ENCODE measurements at places on chromosomes 11 and 22.

- DNase-seq = no peak
Observed at GRCh38 chr11:35116245-35116644, 22.7 kb upstream of the CD44 start.

GRCh38 chr11:10405865-10406592 lies 49.0 kb upstream of the AMPD3 start:
- DNase-seq = peak; percentile 58

- no peak for DNase-seq
Observed at GRCh38 chr11:121372671-121373429, 79.3 kb upstream of the SORL1 start.

DNA sequence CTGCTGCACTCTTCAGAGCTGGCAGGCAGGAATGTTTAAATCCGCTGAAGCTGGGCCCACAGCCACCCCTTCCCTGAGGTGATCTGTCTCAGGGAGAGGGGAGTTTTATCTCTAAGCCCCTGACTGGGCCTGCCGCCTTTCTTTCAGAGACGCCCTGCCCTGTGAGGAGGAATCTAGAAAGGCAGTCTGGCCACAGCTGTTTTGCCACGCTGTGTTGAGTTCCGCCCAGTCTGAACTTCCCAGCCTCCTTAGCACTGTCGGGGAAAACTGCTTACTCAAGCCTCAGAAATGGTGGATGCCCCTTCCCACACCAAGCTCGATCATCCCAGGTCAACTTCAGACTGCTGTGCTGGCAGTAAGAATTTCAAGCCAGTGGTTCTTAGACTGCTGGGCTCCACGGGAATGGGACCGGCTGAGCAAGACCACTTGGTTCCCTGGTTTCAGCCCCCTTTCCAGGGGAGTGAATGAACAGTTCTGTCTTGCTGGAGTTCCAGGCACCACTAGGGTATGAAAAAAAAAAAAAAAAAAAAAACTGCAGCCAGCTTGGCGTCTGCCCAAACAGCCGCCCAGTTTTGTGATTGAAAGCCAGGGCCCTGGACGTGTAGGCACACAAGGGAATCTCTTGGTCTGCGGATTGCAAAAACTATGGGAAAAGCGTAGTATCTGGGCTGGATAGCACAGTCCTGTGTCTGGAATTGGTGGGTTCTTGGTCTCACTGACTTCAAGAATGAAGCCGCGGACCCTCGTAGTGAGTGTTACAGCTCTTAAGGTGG lies 127.4 kb downstream of the SPON1 start:
- no peak for DNase-seq

- no peak for DNase-seq
Observed at GRCh38 chr11:107731941-107732688, 20.3 kb upstream of the SLN start.

DNA sequence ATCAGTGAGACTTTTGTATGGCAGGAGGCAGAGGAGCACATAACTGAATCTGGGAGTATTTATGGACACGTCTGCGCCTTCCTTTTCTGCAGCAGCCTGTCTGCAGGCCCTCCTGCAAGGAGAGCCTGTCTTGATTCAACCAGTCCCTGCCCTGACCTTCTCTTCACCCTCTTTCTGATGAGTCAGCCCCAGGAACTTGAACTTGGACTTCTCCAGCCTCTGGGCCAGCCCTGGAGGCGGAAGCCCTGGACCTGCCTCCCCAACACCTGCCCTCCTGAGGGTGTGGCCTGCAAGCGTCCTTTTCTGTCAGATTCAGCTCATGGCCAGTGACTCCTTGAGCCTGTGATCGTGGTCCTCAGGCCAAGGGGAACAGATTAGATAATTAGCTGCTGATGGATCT lies 20.0 kb downstream of the DAGLA start:
- DNase-seq = peak; percentile 91

DNA sequence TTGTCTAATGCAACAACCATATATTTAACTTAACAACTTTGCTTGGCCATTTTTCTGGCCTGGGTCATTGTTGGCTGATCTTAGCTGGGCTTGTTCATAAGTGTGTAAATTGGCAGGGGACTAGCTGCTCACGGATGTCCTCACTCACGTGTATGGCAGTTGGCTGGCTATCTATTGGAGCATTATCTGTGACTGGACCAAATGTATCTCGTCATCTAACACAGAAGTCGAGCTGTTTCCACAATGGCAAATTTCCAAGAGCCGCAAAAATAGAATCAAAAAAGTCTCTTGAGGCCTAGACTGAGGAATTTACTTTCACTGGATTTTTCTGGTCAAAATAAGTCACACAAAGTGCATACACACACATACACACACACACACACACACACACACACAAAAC lies 893.3 kb downstream of the FAM181B start:
- DNase-seq = no peak

- peak; percentile 57 for DNase-seq
Observed at GRCh38 chr11:123707606-123708205, 33.8 kb downstream of the ZNF202 start.

Data from colonic mucosa (tissue), 4 donors.